ENCODE measurements at places on chromosomes 16 and 17. TPM values are rescaled to one million over a fixed set of nuclear protein-coding genes. Genes with fewer than 3 reads are reported as not detected.

DNA sequence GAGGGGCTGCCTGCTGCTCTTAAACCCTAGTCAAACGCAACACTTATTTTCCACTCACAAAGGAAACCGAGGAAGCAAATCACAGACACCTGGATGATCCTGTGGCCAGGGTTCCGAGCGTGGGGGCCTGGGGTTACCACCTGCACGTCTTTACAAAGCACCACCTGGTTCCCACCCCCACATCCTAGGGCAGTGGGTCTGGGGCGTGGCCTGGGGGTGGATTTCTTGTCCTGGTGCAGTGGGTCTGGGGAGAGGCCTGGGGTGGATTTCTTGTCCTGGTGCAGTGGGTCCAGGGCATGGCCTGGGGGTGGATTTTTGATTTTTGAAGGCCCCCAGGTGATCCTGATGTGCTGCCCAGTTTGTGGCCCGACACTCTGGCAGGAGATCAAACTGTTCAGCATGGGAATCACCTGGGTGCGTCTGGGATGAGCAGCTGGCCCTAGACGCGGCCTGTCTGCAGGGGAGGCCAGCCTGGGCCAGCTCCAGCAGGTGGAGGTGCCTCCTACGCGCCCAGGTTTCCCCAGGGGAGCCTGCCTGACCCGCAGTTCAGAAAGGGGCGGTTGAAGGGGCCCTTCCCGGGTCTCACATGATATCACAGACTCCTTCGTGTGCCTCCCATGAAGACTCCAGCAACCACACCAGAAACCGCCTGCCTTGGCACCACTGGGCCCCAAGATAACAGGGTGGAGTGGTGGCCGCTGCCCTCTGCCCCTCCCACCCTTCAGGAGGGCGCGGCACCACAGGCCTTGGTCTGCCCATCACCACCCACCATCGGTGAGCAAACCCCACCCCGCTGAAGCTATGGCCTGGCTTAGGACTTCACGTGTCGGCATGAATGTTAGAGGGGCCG lies 6.3 kb downstream of the HAGH start:
- no peak overlapping the region for H3K27ac ChIP-seq
- H3K27me3 ChIP-seq = no peaks in the 10 kb centered on the region
- no peaks in the 10 kb centered on the region for H3K4me1 ChIP-seq
- no peak for DNase-seq
- H3K36me3 ChIP-seq = no peaks in the 10 kb centered on the region

GRCh38 chr16:19875900-19876299 lies 8.7 kb downstream of the GPRC5B start:
- no peak for DNase-seq
- H3K4me1 ChIP-seq = peaks cover 3% of the 10 kb centered on the region
- H3K27me3 ChIP-seq = no peaks in the 10 kb centered on the region
- no peak overlapping the region for H3K27ac ChIP-seq
- H3K36me3 ChIP-seq = no peaks in the 10 kb centered on the region

GRCh38 chr16:30416624-30417528 lies 9.5 kb downstream of the ZNF771 start:
- DNase-seq = no peak
- no peaks in the 10 kb centered on the region for H3K4me1 ChIP-seq
- peaks cover 5% of the 10 kb centered on the region for H3K36me3 ChIP-seq
- H3K4me3 ChIP-seq = peak overlapping the region; percentile 63

DNA sequence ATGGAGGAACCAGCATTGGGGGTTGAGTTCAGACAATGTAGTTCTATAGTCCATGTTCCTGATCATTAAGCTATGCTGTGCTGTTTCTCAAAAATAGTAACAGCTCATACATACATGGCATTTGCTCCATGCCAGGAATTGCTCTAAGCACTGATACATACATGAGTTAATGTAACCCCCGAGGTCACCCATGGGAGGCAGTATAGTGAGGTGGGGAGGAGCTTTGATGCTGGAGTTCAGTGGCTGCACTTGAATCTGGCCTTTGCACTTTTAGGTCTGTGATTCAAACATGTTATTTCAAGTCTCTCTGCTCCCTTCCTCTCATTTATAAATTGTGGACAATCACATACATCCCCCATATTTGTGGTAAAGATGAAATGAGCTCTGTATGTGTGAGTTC lies 223.1 kb upstream of the WSB1 start:
- no peak overlapping the region for H3K4me3 ChIP-seq
- no peaks in the 10 kb centered on the region for H3K36me3 ChIP-seq
- H3K27me3 ChIP-seq = no peaks in the 10 kb centered on the region
- H3K4me1 ChIP-seq = no peaks in the 10 kb centered on the region
- no peak for DNase-seq

DNA sequence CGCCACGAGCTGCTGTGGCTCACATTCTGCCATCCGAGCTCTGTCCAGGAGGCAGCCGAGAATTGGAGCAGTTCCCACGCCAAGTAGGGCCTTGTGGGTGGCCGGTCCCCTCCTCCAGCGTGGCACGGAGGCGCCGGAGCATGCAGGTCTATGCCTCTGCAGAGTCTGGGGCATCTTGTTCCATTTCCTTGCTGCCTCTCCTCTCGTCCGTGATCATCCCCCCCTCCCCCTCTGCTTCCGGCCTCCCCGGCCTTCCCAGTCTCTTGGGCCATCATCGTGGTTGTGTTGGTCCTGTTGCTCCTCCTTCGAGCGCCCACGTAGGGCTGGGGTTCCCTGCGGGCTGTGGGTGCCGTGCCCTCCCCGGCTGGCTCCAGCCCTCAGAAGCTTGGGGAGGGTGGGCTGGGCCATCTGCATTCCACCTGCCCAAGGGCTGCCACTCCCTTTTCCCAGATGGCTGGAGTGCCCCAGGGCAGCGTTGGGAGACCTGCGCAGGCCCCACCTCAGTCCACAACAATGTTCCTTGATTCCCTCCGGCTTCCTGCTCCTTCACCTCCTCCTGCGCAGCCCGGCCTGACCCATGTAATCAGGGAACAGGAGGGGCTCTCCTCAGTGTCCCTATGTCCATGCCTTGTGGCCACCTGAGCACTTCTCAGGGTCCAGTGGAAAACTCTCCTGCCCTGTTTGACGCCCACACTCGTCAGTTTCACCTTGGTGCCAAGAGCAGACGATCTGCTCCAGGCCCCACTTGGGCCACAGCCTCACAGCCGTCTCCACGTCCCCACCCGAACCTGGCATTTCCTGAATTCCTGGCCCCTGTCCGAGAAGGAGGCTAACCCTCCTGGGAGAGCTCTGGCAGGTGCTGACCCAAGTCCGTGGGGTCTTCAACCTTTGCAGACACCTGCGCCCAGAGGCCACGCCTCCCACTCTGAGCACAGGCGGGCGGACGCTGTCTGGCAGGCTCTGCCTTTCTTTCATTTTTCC lies 37.1 kb downstream of the BAIAP2 start:
- H3K27ac ChIP-seq = no peak overlapping the region
- H3K4me3 ChIP-seq = no peak overlapping the region
- no peaks in the 10 kb centered on the region for H3K27me3 ChIP-seq

GRCh38 chr17:74146196-74146595 lies 57.3 kb upstream of the RPL38 start:
- DNase-seq = no peak
- H3K27me3 ChIP-seq = no peaks in the 10 kb centered on the region
- H3K4me3 ChIP-seq = no peak overlapping the region
- H3K36me3 ChIP-seq = no peaks in the 10 kb centered on the region
- no peaks in the 10 kb centered on the region for H3K4me1 ChIP-seq

Gene E4F1
- total RNA-seq = 22.8 TPM

Measured in astrocyte (in vitro differentiated cells and primary cell).